Activated CD4-positive, alpha-beta memory T cell treated with anti-CD3 and anti-CD28 coated beads for 36 hours (primary cell): ENCODE measurements at places on chromosomes 7 and 10. TPM values are rescaled to one million over a fixed set of nuclear protein-coding genes. Genes with fewer than 3 reads are reported as not detected.
A peak's percentile ranks its signal among the peaks of the same experiment; 100 is the strongest.

- H3K4me1 ChIP-seq, result peaks cover 17% of the 10 kb centered on the region
- no peaks in the 10 kb centered on the region for H3K36me3 ChIP-seq
- H3K27ac ChIP-seq, result no peak overlapping the region
- H3K27me3 ChIP-seq, result no peaks in the 10 kb centered on the region
- no peak for DNase-seq
Measured at GRCh38 chr10:3954615-3955014, 169.6 kb upstream of the KLF6 start.

GRCh38 chr10:114930320-114930719 lies 7.7 kb upstream of the TRUB1 start:
- H3K27me3 ChIP-seq, result peaks cover 7% of the 10 kb centered on the region
- H3K27ac ChIP-seq, result no peak overlapping the region
- no peaks in the 10 kb centered on the region for H3K36me3 ChIP-seq
- peaks cover 13% of the 10 kb centered on the region for H3K4me1 ChIP-seq
- DNase-seq, result no peak

DNA sequence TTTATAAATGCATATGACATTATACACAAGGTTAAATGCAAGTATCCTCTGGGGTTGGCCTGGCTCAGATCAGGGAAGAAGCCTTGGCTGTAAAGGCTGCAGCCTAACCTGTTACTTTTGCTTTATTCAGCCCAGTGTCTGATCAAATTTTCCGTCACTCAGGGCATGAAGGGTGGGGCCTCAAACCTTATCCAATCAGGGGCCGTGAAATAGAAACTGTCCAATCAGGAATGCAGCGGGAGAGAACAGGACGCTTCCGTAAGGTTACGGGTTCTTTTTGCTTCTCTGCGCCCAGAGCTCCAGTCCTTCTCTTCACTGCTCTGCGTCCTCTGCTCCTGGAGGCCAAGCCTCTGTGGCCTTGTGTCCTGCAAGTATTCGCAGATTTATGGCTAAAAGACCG lies at the start of gene ZNF716:
Gene ZNF716 (plus strand): TSS at position 274 of the 400 bp plus-strand sequence. CDS start 112 bp downstream, at position 386.
- H3K27ac ChIP-seq, result no peak within 1 kb of the TSS
- H3K4me3 ChIP-seq, result no peak within 1 kb of the TSS
- H3K36me3 ChIP-seq, result no peaks in the 10 kb centered on the region
- no peaks in the 10 kb centered on the region for H3K4me1 ChIP-seq
- no peaks in the 10 kb centered on the region for H3K27me3 ChIP-seq

GRCh38 chr7:131094685-131095084 lies 233.0 kb upstream of the MKLN1 start:
- no peak overlapping the region for H3K4me3 ChIP-seq
- no peak overlapping the region for H3K27ac ChIP-seq
- peaks cover 38% of the 10 kb centered on the region for H3K36me3 ChIP-seq
- no peaks in the 10 kb centered on the region for H3K27me3 ChIP-seq
- no peak for DNase-seq
- peaks cover 84% of the 10 kb centered on the region for H3K4me1 ChIP-seq

GRCh38 chr10:106551501-106552062 lies 612.9 kb downstream of the SORCS1 start:
- H3K36me3 ChIP-seq, result no peaks in the 10 kb centered on the region
- H3K27me3 ChIP-seq, result no peaks in the 10 kb centered on the region
- no peaks in the 10 kb centered on the region for H3K4me1 ChIP-seq
- H3K27ac ChIP-seq, result no peak overlapping the region
- DNase-seq, result no peak

- no peaks in the 10 kb centered on the region for H3K27me3 ChIP-seq
- H3K27ac ChIP-seq, result peak overlapping the region; percentile 98
- H3K4me3 ChIP-seq, result no peak overlapping the region
- peaks cover 84% of the 10 kb centered on the region for H3K4me1 ChIP-seq
- no peak for DNase-seq
Measured at GRCh38 chr7:150666412-150666811, 19.1 kb upstream of the GIMAP2 start.

DNA sequence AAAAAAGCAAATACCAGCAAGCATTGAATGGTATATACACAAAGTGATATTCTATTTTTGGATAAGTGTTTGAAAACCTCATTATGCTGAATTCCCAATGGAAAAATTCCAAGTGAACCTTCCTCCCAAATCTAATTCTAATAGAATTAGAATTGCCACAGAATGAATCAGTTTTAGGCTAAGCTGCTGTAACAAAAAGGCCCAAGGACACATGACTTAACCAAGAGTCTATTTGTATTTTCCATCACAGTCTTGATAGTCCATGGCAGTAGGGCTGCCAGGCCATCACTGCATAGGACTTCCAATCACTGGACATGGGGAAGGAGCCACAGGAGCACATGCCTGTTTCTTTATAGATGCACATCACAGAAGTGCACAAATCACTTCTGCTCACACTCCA lies 91.2 kb upstream of the IFRD1 start:
- no peaks in the 10 kb centered on the region for H3K4me1 ChIP-seq
- peaks cover 12% of the 10 kb centered on the region for H3K27me3 ChIP-seq
- no peaks in the 10 kb centered on the region for H3K36me3 ChIP-seq
- H3K4me3 ChIP-seq, result no peak overlapping the region

- no peak overlapping the region for H3K27ac ChIP-seq
- no peaks in the 10 kb centered on the region for H3K36me3 ChIP-seq
- DNase-seq, result no peak
- no peaks in the 10 kb centered on the region for H3K27me3 ChIP-seq
Measured at GRCh38 chr7:1914321-1914720, 244.2 kb downstream of the ELFN1 start.

GRCh38 chr7:75536940-75537538 lies 44.9 kb downstream of the SPDYE5 start:
- no peak for DNase-seq
- no peak overlapping the region for H3K4me3 ChIP-seq
- H3K4me1 ChIP-seq, result peaks cover 6% of the 10 kb centered on the region
- H3K27me3 ChIP-seq, result no peaks in the 10 kb centered on the region

GRCh38 chr7:11447106-11447505 lies 384.9 kb downstream of the THSD7A start:
- H3K27ac ChIP-seq, result no peak overlapping the region
- no peaks in the 10 kb centered on the region for H3K4me1 ChIP-seq
- no peak overlapping the region for H3K4me3 ChIP-seq
- H3K27me3 ChIP-seq, result no peaks in the 10 kb centered on the region
- H3K36me3 ChIP-seq, result no peaks in the 10 kb centered on the region
- no peak for DNase-seq

DNA sequence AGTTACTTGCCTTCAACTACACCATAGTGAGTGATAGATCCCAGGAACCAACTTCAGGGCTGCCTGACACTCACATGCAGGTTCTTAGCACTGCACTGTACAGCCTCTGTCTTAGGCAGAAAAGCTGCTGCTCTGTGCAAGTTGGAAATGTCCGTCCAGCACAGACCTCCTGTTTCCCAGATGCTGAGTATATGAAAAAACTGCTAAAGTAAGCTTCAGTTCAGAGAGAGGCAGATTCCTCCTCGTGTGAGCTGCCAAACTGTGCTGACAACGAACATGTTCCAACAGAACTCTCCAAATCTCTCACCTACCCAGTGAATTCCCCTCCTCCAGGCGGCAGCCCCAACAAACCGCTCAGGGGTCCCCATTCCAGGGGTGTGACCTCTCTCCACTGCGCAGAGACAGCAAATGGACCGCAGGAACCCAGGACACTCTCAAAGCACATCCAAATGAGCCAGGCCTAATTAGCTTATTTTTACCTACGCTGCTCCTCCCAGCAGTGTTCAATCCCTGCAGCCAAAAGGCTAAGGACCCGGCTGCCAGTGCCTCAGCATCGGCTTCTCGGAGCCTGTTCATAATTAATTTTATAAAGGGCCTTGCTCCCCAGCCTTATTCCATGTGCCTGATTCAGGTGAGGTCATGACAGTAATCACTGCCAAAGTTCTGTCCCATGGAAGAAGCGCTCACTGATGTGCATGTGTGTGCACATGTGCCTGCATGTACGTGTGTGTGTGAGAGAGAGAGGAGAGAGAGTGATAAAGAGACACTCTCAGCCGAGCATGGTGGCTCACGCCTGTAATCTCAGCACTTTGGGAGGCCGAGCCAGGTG lies 159.5 kb upstream of the AUTS2 start:
- no peak overlapping the region for H3K27ac ChIP-seq
- no peaks in the 10 kb centered on the region for H3K27me3 ChIP-seq
- no peaks in the 10 kb centered on the region for H3K36me3 ChIP-seq

DNA sequence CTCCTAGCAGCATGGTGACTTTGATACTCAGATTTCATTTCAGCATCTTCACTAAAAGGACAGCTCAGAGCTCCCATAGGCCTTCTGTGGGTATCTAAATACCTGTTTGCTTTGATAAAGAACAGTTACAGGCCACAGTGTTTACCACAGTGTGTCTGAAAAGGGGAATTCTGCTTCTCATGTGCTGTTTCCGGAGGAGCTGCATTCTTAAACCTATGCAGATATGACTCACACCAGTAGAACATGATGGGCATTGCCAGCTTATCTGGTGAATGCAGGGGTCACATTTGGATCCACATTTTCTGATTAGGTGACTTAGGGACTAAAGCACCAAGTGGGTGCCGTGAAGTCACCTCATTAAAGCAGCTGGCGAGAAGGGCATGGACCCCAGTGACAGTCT lies 52.6 kb downstream of the TRRAP start:
- H3K27ac ChIP-seq, result peak overlapping the region; percentile 82
- H3K27me3 ChIP-seq, result no peaks in the 10 kb centered on the region
- H3K4me3 ChIP-seq, result peak overlapping the region; percentile 53
- peak; percentile 52 for DNase-seq

DNA sequence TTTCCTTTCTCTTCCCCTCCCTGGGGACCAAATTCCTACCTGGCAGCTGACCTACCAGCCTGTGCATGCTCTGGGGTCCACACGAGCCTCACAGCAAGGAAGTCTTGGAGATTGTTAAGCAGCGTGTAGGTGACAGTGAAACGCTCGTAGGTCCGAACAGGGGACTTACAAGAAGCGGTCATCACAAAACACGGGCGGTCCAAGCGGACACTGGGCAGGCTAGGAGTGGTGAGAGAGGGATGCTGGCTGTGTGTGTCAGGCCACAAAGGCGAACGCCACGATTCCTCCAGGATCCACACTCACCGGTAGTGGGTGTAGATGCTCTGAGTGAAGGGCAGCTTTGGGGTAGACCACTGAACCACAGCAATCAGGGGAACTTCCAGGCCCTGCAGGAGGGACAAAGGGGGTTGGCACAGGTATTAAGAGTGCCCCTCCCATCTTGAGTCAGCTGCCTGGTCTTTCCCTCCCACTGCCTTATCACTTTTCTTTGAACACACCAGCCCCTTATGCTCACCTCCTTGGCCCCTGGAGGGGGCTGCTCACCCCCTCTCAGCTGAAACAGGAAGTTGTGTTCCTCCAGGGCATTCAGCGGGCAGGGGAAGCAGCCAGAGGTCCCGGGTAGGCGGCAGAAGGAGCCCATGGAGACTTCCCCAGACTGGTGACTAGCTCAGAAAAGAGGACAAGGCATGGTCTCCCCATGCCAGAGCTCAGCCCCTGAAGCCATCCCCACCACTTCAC lies 2.0 kb downstream of the TRAPPC14 start:
- H3K36me3 ChIP-seq, result peaks cover 34% of the 10 kb centered on the region
- H3K27me3 ChIP-seq, result no peaks in the 10 kb centered on the region
- peak overlapping the region; percentile 72 for H3K27ac ChIP-seq

- H3K4me3 ChIP-seq, result no peak overlapping the region
- DNase-seq, result no peak
- H3K36me3 ChIP-seq, result no peaks in the 10 kb centered on the region
- no peaks in the 10 kb centered on the region for H3K4me1 ChIP-seq
- no peaks in the 10 kb centered on the region for H3K27me3 ChIP-seq
Measured at GRCh38 chr7:42347616-42348015, 110.6 kb upstream of the GLI3 start.

GRCh38 chr7:99320371-99320770 lies 5.3 kb upstream of the ARPC1A start:
- H3K4me3 ChIP-seq, result no peak overlapping the region
- no peaks in the 10 kb centered on the region for H3K27me3 ChIP-seq

DNA sequence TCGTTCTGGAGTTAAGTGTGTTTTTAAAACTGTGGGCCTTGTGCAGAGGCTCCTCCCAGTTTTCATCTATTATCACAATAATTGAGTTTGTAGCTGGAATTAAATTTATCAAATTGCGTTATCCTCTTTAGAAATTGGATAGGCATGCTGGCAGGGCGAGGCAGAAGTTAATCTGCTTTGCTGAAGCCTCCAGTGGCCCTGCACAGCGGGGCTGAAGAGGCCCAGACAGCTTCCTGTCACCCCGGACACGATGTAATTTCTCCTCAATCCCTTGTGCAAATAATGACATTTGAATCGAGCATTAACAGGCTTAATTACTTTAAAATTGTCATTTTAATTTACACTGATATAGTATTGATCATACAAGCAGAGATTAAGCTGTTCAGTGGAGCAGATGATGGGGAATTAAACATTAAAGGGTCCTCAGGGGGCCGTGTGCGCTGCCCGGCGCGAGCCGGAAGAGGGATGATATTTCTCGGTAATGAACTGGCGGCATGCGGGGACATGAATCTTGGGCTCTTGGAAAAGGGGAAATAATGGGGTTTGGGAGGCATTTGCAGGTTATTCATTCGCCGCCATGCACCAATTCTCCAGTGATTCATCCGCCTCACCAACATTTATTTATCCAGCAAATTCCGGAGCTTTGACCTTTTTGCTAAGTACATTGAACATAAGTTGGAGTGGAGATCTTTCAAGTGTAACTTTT lies 118.5 kb downstream of the NKX6-2 start:
- H3K27me3 ChIP-seq, result no peaks in the 10 kb centered on the region
- peaks cover 3% of the 10 kb centered on the region for H3K36me3 ChIP-seq
- DNase-seq, result no peak
- no peak overlapping the region for H3K27ac ChIP-seq
- peaks cover 12% of the 10 kb centered on the region for H3K4me1 ChIP-seq
- H3K4me3 ChIP-seq, result no peak overlapping the region

DNA sequence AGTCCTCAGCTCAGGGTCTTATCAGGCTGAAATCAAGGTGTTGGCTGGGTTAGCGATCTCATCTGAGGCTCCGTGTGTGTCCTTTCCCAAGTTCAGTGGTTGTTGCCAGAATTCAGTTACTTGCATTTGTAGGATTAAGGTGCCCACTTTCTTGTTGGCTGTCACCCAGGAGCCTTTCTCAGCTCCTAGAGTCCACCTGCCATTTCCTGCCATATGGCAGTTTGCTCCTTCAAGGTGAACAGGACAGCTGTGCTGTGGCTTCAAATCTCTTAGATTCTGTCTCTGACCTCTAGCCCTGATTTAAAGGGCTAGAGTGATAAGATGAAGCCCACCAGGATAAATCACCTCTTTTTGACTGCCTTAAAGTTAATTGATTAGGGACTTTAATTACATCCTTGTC lies 1.0 kb upstream of the HIF1AN start:
- no peak overlapping the region for H3K4me3 ChIP-seq
- H3K27me3 ChIP-seq, result no peaks in the 10 kb centered on the region
- peaks cover 16% of the 10 kb centered on the region for H3K36me3 ChIP-seq
- H3K4me1 ChIP-seq, result peaks cover 43% of the 10 kb centered on the region

GRCh38 chr7:109997837-109998236 lies 1093.1 kb upstream of the LRRN3 start:
- H3K4me1 ChIP-seq, result no peaks in the 10 kb centered on the region
- no peak overlapping the region for H3K27ac ChIP-seq
- H3K36me3 ChIP-seq, result no peaks in the 10 kb centered on the region
- no peaks in the 10 kb centered on the region for H3K27me3 ChIP-seq
- no peak for DNase-seq

PLEKHS1 gene
- total RNA-seq, result not detected

CYP3A5 gene
- not detected for total RNA-seq

GRM8 gene
- total RNA-seq, result not detected

POP7 gene
- 42.2 TPM for total RNA-seq

ASAH2 gene
- total RNA-seq, result 3.0 TPM

PIK3AP1 gene
- 4.3 TPM for total RNA-seq

CRTAC1 gene
- total RNA-seq, result not detected

FAM25A gene
- total RNA-seq, result not detected

MSMB gene
- total RNA-seq, result not detected

VWA2 gene
- total RNA-seq, result not detected

LAMB4 gene
- not detected for total RNA-seq

GNAI1 gene
- total RNA-seq, result 0.50 TPM

AGR2 gene
- not detected for total RNA-seq

PPP1R3A gene
- not detected for total RNA-seq
